Gastroesophageal sphincter (tissue), 4 donors: ENCODE measurements at places on chromosomes 3 and 15. TPM values are rescaled to one million over a fixed set of nuclear protein-coding genes. Genes with fewer than 3 reads are reported as not detected.

FOXL2NB gene
- not detected for total RNA-seq

ARIH1 gene
- 65.3 TPM for total RNA-seq

PPP1R14D gene
- not detected for total RNA-seq

GNAT1 gene
- not detected for total RNA-seq

LRRIQ4 gene
- total RNA-seq, result not detected

CD276 gene
- total RNA-seq, result 34.7 TPM

GPR149 gene
- total RNA-seq, result not detected

ELL3 gene
- 5.1 TPM for total RNA-seq

KLHL6 gene
- total RNA-seq, result 1.9 TPM

WNT7A gene
- not detected for total RNA-seq

MYZAP gene
- total RNA-seq, result 234 TPM

GOLGA6D gene
- not detected for total RNA-seq

LRRN1 gene
- total RNA-seq, result 1.1 TPM

LTF gene
- total RNA-seq, result 1.2 TPM

SI gene
- not detected for total RNA-seq

FBXL22 gene
- 16.1 TPM for total RNA-seq

TNK2 gene
- total RNA-seq, result 27.7 TPM

CHRNA7 gene
- 2.5 TPM for total RNA-seq

GOLGA6A gene
- total RNA-seq, result 0.31 TPM

KIF7 gene
- 19.3 TPM for total RNA-seq

SLC51A gene
- not detected for total RNA-seq

FILIP1L gene
- total RNA-seq, result 113 TPM

SLC6A6 gene
- 19.8 TPM for total RNA-seq

XCR1 gene
- total RNA-seq, result 0.04 TPM

PLCH1 gene
- 0.40 TPM for total RNA-seq

TMEM207 gene
- not detected for total RNA-seq

LMLN gene
- total RNA-seq, result 7.5 TPM

GPR176 gene
- total RNA-seq, result 5.3 TPM

ANKUB1 gene
- not detected for total RNA-seq

TMEM39A gene
- 29.6 TPM for total RNA-seq

NMNAT3 gene
- 9.6 TPM for total RNA-seq

DUOXA2 gene
- not detected for total RNA-seq

ALDH1L1 gene
- 57.9 TPM for total RNA-seq

PARP3 gene
- total RNA-seq, result 19.5 TPM

ANKRD63 gene
- not detected for total RNA-seq

RTP1 gene
- not detected for total RNA-seq

PLXNB1 gene
- total RNA-seq, result 125 TPM

SEC11A gene
- 89.0 TPM for total RNA-seq

BCL6 gene
- total RNA-seq, result 60.0 TPM

LYZL4 gene
- not detected for total RNA-seq

CP gene
- total RNA-seq, result 2.3 TPM

TTC21A gene
- 8.5 TPM for total RNA-seq

SLC7A14 gene
- 0.99 TPM for total RNA-seq

CSTA gene
- 1.3 TPM for total RNA-seq

DAZL gene
- not detected for total RNA-seq

WDR48 gene
- 47.2 TPM for total RNA-seq

QARS1 gene
- total RNA-seq, result 148 TPM

CCR8 gene
- total RNA-seq, result not detected

GRAMD2A gene
- total RNA-seq, result 0.39 TPM

CKMT1A gene
- total RNA-seq, result 0.62 TPM
